RWPE1 (cell line): ENCODE measurements at places on chromosomes 11 and 22.
A peak's percentile ranks its signal among the peaks of the same experiment; 100 is the strongest.

- DNase-seq: no peak
These were observed 8.3 kb downstream of the TSPO start for GRCh38 chr22:43159484-43160178.

DNA sequence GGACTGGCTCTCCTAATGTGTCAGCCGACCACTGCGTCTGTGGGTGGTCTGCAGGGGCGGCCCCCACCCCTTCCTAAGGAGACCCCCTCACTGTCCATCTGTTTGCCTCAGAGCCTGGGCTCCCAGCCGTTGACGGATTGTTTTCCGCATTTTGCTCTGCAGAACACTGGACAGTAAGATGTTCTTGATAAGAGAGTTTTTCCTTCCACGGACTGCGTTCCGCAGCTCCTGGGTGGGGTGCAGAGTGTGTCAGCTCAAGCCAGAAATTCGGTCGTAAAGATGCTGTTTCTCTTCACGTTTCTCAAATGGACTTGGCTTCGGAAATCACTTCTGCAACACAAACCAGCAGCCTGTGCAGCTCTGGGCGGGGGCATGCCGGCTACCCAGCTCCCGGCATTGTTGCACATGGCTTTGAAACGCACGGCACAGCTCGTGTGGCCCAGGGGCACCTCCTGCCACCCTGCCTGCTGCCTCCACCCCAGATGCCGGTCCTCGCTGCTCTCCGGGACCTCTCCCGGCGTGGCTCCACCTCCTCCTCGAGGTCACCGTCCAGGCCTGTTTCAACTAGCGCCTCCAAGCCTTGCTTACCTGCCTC is 2.9 kb upstream of the MRGPRG start:
- DNase-seq: no peak

DNA sequence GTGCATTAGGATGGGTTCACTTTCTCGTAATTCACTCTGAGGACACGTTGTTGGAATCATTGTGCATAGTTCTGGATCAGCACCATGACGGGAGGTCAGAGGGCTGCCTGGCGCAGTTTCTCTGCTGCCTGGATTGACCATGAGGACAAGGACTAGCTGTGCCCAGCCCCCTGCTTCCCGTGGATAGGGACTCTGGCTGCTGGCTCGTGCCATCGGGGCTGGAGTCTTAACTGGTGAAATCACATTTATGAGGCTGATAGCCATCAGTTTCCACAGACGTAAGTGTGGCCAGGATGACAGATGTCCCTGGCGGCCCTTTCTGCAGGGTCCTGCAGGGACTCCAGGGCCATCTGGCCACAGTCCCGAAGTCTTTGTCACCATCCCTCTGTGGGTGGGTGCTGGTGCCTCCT is 24.1 kb upstream of the GRAMD4 start:
- no peak for DNase-seq

DNA sequence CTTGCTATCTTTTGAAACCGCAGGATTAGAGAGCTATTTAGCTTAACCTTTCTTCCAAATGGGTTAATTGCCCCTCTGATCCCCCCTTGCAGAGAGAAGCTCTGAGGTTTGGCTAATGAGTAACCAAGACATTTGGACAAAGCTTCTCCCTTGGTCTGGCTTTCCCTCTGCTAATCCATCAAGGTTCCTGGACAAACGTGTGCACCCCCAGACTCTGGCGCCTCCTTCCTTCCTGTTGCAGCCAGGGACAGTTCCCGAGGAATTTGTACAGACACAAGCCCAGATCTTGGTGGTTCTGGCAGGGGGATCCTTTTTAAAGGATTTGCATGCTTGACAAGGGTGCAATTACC is 1.6 kb downstream of the KIAA1671 start:
- no peak for DNase-seq

- no peak for DNase-seq
These were observed 1393.4 kb downstream of the BRD1 start for GRCh38 chr22:48434156-48434867.

DNA sequence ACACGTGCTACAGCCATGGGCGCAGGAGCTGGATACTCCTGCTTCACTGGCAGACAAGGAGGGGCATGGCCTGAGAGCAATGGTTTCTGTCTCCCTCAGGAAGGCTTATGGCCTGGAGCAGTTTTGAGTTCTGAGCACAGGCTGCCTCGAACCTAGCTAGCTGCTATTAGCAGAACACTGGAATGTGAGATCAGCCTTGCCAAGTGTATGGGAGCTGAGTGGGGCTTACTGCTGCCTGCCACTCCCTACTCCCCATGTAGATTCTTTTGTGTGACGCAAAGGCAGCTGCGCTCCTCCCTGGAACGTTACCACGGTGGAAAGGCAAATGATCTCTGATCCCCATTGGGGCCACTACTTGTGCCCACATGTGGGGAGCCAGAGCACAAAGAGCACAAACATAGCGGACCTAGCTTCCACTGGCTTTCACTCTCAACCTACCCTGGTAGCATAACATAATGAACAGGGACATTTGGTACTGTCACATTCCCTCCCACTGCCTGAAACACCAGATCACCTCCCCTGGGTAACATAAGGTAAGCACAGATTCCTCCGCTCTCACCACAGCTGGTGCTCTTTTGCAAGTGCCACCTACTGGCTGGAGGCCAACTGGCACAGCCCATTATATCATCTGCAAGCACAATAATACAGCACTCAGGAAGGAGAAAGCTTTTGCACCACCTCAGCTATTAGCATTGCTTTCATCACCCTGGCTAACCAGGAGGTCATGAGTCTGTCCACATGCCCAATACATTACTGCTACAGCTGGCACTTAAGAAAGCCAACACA is 84.6 kb upstream of the GUCY1A2 start:
- DNase-seq: no peak

- DNase-seq: no peak
These were observed 34.0 kb downstream of the PARVG start for GRCh38 chr22:44214764-44215163.

- no peak for DNase-seq
These were observed 38.0 kb downstream of the TMEM123 start for GRCh38 chr11:102414559-102414958.

- no peak for DNase-seq
These were observed 10.9 kb downstream of the LMO2 start for GRCh38 chr11:33880979-33881378.

GRCh38 chr11:128351168-128351567 is 236.2 kb downstream of the ETS1 start:
- DNase-seq: no peak

GRCh38 chr11:95148406-95148805 is 58.8 kb downstream of the ENDOD1 start:
- DNase-seq: no peak

GRCh38 chr11:117913736-117914397 is 15.3 kb downstream of the TMPRSS13 start:
- DNase-seq: no peak

DNA sequence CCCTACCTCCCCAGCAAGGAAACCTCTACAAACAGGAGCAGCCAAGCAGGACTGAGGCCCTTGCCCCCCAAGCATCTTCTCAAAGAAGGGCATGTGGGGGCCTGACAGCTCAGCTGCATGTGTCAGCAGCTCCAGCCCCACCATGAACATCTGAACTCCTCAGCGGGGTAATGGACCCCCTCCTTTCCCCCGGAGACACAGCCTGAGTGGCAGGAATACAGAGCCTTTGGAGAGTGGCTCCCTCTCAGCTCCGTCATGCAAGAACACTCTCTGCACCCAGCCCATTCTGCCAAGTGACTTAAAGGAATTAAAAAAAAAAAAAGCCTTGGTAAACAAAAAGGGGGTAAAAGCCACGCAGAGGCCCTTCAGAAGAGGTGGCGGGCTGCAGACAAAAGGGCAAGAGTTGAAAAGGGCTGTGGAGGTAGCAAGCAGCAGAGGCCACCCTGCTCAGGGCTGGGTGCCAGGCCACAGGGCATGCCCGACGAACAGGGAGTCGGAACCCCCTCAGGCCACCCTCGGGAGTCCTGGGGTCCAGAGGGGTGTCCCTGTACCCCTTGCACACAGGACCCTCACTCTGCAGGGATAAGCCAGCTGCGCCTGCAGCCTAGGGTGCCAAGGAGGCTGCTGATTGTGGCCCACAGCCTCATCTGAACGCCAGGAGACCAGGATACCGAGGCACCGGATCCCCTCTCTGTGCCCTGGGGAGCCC is 62.5 kb downstream of the MACROD1 start:
- no peak for DNase-seq

DNA sequence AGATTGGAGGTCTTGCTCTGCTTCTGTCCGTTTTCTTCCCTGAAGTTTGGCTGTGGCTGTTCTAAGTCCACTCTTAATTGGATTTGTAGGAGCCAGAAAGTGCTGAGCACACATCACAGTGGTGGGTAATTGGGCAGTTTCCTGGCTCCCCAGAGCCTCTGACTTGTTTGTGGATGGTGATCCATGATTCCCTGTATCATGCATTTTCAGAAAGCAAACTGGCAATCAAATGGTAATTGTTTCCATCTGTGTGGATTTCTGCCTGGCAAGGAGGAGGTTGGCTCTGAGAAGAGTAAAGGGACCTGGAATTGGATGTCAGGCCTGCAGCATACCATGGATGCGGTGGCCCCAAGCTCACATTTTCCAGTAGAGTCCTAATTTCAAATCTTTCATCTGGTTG is 49.5 kb downstream of the PPFIBP2 start:
- DNase-seq: no peak

DNA sequence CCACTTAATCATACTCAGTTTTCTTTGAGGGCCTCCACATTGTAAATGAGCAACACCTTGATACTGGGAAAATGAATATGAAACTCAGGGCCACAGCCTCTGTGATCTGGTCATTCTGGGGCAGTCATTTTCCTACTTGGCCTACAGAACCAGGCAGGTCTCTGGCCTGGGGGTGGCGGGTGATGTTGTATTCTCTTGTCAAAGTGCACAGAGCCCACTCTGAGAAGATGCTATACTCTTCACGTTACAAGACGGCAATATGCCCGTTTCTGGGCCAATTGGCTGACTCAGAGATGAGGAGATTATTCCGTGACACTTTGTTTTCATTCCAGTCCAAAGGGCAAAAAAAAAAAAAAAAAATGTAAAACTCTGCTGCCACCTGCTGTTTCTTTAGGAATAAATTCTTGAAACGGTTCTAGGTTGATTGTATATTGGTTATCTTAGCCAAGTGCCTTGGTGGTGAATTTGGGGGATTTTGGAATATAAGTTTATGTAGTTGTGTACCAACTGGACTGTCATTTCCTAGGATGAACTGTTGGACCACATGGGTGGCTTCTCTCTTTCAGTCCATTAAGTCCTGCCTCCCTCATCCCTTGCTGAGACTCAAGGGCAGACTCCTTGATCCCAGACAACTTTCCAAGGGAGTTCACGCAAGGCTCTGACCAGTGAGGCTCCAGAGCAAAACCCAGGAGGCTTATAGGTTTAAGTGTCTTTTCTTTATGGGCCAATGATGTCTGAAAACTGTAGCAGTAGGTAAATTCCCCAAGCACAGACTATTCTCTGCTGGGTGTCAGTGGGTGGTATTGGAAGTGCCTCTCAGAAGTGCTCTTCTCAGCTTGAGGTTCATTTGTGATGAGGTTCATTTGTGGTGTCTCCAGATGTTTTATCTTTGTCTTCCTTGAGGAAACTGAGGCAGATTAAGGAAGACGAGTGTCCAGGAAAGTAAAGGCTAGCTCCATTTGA is 18.2 kb downstream of the ADM start:
- peak; percentile 71 for DNase-seq

- DNase-seq: no peak
These were observed 96.9 kb downstream of the CNTN5 start for GRCh38 chr11:99117603-99118002.

DNA sequence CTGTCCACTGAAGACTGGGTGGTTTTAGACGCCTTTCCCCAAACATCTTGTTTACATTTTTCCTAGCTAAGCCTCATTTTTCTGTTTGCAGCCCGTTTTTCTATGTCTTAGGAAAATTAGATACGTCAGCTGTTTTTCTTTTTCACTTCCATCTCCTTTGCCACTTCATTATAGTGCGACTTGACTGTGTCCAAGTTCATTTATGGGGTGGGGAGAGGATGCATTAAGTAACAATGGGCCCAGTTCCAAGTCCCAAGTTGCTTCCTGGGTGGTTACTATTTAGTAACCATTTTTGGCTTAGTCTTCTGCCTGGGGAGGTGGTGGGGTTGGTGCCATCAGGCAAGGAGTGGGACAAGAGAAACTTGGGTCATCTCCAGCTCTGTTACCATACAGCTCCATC is 83.0 kb downstream of the TRAF6 start:
- no peak for DNase-seq

DNA sequence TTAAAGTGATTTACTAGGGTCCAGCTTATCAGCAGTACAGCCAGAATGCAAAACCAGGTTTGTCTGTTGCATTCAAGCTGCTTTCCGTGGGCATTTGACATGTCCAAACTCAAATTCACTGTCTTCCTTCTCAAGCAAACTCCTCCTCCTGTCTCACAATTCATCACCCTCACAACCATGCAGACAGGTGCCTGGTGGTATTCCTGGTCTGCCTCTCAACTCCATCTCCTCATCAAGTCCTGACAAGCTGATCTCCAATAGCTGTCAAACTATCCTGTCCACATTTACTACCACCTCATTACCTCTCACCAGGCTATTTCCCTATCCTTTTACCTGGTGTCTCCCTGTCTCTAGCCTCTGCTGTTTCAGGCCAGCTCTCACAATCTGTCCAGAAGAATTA is 49.1 kb upstream of the LYVE1 start:
- DNase-seq: no peak

DNA sequence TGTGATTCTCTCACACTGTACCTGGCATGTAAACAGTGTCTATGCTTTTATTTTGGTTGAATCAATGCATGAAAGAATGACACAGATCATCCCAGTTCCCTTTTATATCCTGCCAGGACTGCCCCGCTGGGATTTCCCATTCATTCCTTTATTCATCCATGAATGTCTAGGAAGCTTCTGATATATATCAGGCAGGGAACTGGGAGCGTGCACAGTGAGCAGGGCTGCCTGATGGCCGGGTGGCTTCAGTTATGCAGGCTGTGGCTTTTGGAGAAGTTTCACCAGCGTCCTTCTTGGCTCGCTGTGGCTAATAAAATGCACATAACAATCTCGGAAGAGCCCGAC is 789.0 kb downstream of the TBC1D22A start:
- no peak for DNase-seq

- DNase-seq: no peak
These were observed 12.9 kb downstream of the TRIM29 start for GRCh38 chr11:120125024-120125423.

DNA sequence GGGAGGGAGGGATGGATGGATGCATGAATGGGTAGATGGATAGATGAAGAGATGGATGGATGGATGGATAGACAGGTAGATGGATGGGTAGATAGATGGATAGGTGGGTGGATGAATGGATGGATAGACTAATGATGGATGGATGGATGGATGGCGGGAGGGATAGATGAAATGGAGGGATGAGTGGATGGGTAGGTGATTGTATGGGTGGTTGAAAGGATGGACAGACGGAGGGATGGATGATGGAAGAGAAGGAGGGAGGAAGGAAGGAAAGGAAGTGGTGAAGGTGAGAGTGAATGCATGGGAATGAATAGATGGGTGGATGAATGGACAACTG is 3.7 kb upstream of the TNNT3 start:
- no peak for DNase-seq

GRCh38 chr11:76677458-76677765 is 6.9 kb upstream of the LRRC32 start:
- no peak for DNase-seq

GRCh38 chr11:74639533-74639932 is 47.2 kb downstream of the POLD3 start:
- no peak for DNase-seq

- DNase-seq: peak; percentile 18
These were observed at the start of gene ARHGAP32 for GRCh38 chr11:129192150-129192549. Gene ARHGAP32 (minus strand): TSS chr11:129192325. CDS start chr11:129192198, 127 bp downstream.
